Caco-2 (cell line): ENCODE measurements at places on chromosomes 6 and 20. TPM values are rescaled to one million over a fixed set of nuclear protein-coding genes. Genes with fewer than 3 reads are reported as not detected.

Gene CTAGE9
- total RNA-seq, result not detected in 2 replicates

DNA sequence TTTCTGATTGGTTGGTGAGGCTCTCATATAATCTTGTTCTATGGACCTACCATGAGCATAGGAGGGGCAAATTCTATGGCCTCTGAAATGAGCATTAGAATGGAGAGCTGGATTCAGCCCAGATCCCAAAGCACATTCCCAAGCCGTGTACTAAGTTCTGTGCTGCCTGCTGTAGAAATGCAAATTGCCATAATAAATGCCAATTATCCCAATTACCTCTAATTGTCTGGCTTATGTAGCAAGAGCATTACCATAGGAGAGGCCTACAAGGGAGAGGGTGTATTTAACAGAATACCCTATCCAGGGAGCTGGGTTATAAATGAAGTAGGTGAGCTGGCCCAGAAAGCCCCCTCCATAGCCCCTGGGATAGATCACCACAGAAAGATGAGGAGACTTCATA is 126.8 kb downstream of the LRFN2 start:
- H3K36me3 ChIP-seq, result no peaks in the 10 kb centered on the region
- DNase-seq, result no peak
- H3K4me3 ChIP-seq, result no peak overlapping the region
- no peaks in the 10 kb centered on the region for H3K4me1 ChIP-seq

Gene MYO6
- 39.9 and 43.0 TPM in 2 replicates for total RNA-seq

- peaks cover 2% of the 10 kb centered on the region; the same call in 1 of the 2 replicates for H3K36me3 ChIP-seq
- H3K27ac ChIP-seq, result peak overlapping the region; percentile 52
- H3K27me3 ChIP-seq, result no peaks in the 10 kb centered on the region
- DNase-seq, result peak; percentile 46
These were observed 2.4 kb upstream of the DBNDD2 start for GRCh38 chr20:45405571-45406259.

Gene ECT2L
- not detected in 2 replicates for total RNA-seq

DNA sequence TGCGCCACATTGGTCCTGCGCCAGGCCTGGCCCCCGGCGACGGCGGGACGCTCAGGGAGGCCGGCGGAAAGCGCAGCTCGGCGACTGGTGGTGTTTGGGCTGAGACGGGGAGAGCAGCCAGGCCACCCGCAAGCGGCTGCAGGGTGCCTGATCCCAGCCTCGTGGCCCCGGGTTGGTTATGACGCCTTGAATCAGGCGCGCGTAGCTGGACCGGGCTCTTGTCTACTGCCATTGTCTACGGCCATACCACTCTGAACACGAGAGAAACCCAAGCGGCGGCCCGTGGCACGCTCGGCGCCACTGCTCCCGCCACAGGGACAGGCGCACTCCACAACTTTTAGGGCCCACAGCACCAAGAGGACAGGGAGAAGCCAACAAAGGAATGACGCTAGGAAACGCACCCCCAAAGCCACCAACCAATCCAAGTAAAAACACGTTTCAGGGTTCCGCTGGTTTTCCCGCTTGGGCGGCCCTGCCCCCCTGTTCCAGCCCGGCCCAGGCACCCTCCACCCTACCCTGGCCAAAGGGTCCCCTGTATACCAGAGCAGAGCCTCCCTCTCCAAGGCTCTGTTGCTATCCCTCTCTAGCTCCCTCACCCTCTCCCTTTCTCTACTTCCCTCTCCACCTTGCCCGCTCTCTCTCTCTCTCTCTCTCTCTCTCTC is 1849.3 kb upstream of the DEFB115 start:
- H3K36me3 ChIP-seq, result no peaks in the 10 kb centered on the region
- H3K4me3 ChIP-seq, result no peak overlapping the region
- no peak for DNase-seq
- no peak overlapping the region for H3K27ac ChIP-seq
- no peaks in the 10 kb centered on the region for H3K4me1 ChIP-seq
- no peaks in the 10 kb centered on the region; the same call in 1 of the 2 replicates for H3K27me3 ChIP-seq

DNA sequence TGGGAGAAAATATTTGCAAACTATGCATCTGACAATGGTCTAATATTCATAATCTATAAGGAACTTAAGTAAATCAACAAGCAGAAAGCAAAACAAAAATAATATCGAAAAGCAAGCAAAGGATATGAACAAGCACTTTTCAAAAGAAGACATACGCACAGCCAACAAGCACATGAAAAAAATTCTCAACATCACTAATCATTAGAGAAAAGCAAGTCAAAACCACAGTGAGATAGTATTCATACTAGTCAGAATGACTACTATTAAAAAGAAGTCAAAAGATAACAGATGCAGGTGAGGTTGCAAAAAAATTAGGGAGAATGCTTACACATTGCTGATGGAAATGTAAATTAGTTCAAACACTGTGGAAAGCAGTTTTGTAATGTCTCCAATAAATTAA is 410.2 kb downstream of the MMUT start:
- no peak for DNase-seq
- H3K36me3 ChIP-seq, result no peaks in the 10 kb centered on the region
- no peaks in the 10 kb centered on the region for H3K27me3 ChIP-seq

- DNase-seq, result no peak
- no peak overlapping the region for H3K4me3 ChIP-seq
- no peaks in the 10 kb centered on the region for H3K4me1 ChIP-seq
- H3K27me3 ChIP-seq, result no peaks in the 10 kb centered on the region
- no peak overlapping the region for H3K27ac ChIP-seq
These were observed 190.3 kb downstream of the RNF144B start for GRCh38 chr6:18577491-18577890.
